Stimulated activated CD4-positive, alpha-beta T cell treated with anti-CD3 and anti-CD28 coated beads, Interleukin-12 subunit alpha, Interleukin-12 subunit beta, amount 100 ng/mL, for 48 hours (primary cell): ENCODE measurements at places on chromosomes 2 and 18.

- peak; percentile 78 for DNase-seq
Observed at GRCh38 chr2:38076710-38077430, 919 bp upstream of the CYP1B1 start.

GRCh38 chr2:31127931-31128330 lies 10.3 kb downstream of the GALNT14 start:
- no peak for DNase-seq

DNA sequence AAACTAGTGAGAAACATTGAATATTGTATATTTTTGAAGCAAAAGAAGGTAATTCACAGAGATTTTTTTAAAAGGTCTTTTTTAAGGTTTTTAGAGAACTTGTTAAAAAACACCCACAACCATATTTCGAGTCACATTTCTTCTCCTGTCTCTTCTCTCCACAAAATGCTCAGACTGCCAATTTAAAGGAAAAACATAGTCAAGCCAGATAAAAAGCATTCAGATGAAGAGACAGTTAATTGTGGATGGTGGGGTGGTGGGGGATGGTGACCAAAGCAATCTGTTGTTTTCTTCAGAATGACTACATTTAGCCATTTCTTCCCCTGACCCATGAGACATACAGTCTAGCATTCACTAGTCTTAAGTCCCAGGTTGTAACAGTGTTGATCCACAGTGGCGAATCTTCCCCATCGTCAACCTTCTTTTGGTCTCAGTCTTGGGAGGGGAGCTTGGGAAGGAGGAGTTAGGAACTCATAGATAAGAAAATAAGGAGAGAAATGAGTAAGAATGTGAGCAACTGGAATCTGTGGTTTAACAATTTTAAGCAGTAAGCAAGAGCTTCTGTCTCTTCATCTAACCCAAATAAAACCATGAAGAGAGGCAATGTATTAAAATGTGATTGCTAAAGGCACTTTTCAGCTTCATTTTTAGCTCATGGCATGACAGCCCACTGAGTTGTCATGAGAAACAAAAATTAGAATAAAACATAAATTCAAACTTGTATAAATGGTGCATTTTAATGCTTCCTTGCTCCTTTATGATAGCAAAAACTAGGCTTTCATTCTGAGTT lies 413.7 kb upstream of the FSHR start:
- DNase-seq, result no peak

DNA sequence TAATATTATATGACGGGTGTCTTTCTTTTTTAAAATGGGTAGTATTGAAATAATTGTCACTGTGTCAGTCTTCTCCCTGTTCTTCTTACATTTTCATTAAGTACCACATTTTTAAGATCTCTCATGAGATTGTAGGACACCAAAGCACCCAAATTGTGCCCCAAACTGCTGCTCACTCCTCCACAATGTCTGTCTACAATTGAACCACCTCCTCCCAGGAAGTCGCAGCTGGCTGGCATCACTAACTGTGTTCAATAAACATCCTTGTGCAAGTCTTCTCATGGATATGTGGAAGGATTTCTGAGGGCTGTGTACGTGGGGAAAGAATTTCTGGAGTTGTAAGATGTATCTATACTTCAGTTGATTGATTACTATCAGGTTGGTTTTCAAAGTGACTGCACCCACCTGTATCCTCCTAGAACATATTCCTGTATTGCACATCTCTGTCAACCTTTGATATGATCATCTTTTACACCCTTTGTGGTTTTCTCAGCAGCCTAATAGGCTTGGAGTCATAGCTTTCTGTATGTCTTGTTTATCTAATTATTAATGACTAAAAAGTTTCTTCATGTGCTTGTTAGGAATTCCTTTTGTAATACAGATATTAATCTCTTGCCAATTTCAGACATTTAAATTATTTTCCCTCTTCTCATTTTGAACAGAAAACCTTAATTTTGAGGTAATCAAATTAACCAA lies 774.9 kb downstream of the RNF144A start:
- no peak for DNase-seq

GRCh38 chr2:234107861-234108260 lies 57.4 kb downstream of the SPP2 start:
- no peak for DNase-seq

- DNase-seq, result no peak
Observed at GRCh38 chr2:130796290-130796689, 40.4 kb upstream of the ARHGEF4 start.

GRCh38 chr2:163736433-163737189 lies 803 bp upstream of the FIGN start:
- no peak for DNase-seq

DNA sequence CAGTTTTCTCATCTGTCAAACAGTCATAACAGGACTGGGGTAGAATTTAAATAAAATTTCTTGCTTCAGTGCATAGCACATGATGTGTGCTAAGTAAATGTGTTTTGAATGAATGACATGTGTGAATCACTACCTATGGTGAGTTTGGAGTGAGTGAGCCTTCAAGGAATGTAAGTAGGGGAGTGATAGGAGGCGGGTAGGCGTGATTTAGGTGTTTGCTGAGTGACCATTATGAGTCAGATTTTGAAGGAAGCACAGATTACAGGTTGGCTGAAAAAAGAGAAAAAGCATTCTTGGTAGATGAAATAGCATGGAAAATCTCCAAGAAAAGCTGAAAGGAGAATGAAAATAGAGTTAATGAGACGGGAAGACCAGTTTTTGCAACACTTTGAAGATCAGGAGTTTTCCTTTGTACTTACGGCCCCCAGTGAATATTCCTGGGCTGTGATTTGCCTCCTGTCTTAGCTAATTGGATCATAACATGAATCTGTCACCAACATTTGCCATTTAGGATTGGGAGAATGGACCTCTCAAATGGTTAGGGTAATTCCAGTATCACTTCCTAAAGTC lies 136.9 kb upstream of the GATA6 start:
- DNase-seq, result no peak

GRCh38 chr18:38698088-38698487 lies 1132.5 kb upstream of the CELF4 start:
- no peak for DNase-seq

GRCh38 chr18:48599391-48599790 lies 60.6 kb downstream of the CTIF start:
- no peak for DNase-seq

DNA sequence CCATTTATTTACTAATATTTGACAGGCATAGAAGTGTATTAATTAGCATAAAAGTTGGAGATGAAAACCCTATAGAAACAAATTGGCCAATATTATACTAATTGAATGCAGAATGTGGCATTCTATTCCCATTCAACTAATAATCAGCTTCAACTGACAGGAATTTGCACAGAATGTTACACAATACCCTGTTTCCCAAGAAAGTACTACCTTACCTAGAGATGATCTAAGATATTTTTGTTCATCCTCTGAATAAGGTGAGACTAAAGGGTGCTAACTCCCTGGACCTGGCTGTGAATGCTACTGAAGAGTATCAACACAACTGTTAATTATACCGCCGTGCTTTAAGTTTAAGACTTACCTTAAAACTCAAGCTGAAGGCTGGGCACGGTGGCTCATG lies 28.9 kb downstream of the CEP68 start:
- no peak for DNase-seq

DNA sequence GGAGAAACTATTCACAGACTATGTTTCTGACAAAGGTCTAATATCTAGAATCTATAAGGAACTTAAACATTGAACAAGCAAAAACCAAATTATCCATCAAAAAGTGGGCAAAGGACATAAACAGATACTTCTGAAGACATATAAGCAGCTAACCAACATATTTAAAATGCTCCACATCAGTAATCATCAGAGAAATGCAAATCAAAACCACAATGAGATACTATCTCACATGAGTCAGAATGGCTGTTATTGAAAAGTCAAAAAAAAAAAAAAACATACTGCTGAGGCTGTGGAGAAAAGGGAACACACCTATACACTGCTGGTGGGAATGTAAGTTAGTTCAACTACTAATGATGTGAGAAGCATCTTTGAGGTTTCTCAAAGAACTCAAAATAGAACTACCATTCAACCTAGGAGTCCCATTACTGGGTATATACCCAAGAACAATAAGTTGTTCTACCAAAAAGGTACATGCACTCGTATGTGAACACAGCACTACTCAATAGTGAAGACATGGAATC lies 220.4 kb upstream of the TFPI start:
- DNase-seq, result no peak

GRCh38 chr18:13048061-13048595 lies 57.0 kb downstream of the CEP192 start:
- DNase-seq, result no peak

GRCh38 chr2:186437719-186438118 lies 48.3 kb upstream of the ZC3H15 start:
- no peak for DNase-seq

DNA sequence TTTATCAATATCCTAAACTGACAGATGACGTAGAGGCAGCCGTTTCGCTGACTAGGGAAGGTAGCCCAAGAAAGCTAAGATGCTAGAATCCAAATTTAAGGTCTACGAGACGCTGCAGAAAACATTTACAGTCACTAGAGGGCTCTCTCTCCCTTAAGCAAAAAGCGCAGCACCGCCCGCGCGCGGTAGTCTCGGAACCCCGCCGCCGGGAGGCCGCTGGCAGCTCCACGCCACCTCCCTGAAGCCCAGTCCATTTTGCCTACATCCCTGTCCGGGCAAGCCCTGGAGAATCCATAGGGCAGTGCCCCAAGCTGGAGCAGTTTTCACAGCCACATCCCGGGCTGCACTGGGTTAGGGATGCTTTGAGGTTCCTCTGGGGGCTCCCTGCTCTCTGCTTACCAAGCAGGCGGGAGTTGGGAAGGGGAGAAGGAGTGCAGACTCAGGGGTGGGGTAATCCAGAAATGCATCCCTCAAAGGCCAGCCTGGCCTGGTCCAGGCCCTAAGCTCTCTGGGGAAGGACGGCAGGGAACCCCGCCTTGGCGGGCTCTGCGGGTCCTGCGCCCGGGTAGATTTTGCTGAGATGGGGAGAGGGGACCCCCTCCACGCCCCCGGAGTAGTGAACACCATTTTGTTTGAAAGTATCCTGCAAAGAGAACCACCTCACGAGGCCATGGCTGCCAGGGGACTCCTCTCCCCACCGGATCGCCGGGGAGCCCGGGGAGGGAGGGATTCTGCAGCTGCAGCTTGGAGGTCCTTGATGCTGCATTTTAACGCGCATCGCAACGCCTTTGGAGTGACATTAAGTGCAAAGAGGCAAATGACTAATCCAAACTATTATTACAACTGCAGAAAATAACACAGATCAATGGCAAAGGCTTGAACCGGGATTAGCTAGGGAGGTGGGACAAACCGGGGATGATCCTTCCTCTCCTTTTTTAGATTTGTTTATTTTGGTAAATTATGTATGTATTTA lies 1.3 kb upstream of the DPYSL5 start:
- peak; percentile 58 for DNase-seq

DNA sequence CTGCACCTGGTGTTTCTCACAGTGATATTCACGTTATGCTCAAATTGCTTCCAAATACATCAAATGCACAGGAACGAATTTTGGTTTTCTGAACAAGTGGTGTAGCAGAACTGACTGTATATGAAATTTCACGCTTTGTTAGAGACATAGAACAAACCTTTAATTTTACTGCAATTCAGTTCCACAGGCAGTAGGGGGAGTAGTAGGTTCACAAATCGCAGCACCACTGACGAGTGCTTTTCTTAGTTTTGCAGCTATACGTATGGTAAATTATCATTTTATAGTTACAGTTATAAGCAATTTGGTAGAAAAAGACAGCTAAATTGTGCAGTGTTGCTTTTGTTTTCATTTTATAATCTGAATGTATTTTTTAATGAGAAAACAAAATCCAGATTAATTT lies 113.3 kb downstream of the KIAA1328 start:
- no peak for DNase-seq

DNA sequence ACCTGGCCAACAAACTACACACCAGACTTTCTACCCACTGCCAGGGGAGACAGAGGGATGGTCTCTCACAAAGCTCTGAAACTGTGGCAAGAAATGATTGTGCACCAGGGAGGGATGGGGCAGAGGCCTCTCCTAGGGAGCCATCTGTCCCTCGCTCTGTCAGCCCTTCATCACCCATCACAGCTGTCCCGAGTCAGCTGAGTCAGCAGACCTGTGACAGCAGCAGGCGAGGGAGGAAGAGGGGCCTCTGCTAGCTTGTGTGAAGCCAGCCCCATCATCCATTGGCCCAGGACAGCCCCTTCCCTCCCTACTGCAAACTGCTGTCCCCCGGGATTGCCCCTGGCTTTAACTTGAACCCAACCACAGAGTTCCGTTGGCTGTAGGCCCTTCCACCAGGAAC lies 5.0 kb downstream of the SH2D6 start:
- DNase-seq, result no peak

GRCh38 chr2:37576831-37577230 lies 94.6 kb downstream of the CDC42EP3 start:
- no peak for DNase-seq

- DNase-seq, result no peak
Observed at GRCh38 chr2:149719695-149720094, 132.1 kb upstream of the MMADHC start.

DNA sequence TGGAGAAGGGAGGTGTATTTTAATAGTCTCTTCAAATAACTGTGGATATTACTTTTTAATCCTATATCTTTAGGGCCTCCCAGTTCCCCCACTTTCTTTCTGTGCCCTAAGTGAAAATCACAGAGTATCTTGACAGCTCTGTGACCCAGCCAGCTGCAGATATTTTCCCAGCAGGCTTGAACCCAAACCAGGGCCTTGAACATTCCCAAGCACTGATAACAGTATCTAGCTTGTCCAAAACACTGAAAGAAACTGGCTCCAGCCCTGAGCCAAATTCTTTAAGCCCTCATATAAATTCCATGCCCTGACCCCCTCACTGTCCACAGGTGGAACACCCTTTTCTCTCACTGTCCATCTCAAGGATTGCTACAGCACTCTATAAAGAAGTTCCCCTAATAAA lies 388.1 kb upstream of the CHAC2 start:
- no peak for DNase-seq

- no peak for DNase-seq
Observed at GRCh38 chr2:44285174-44285573, 9.9 kb downstream of the SLC3A1 start.

DNA sequence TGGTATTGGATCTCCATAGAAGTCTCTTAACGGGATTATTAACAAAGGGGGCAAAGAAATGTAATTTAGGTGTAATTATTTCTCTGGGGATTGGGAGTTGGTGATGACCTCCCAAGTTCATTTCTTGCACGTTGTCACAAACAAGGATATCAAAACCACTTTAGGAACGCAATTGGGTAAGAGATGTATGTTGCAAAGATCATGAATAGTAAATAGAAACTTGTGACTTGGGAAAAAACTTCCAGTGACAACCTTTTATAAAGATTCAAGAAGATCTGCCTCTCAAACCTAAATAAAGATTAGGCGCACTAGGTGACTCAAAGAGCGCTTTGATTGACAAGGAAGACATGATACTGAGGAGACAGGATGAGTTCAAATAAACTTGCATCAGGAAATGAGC lies 127.8 kb upstream of the TRIB2 start:
- DNase-seq, result no peak

GRCh38 chr2:16050261-16050907 lies 110.0 kb downstream of the MYCN start:
- DNase-seq, result no peak

DNA sequence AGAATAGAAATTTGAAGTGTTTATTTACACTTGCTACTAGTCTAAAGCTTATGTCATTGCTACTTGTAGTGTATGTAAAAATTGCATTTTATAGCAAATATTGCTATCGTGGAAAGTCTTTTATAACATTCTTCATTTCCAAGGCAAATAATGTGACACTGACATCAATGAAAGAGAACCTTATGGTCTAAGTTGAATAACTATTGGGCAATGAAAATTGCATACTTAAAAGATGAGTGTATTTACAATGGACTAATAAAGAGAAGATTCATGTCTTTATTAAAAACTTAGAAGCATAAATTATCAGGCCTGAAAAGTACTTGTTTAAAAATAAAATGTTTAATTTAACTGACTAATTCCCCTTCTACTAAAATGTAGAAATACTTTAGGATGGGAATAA lies 82.2 kb downstream of the LRP1B start:
- no peak for DNase-seq
